DMS79 (cell line): ENCODE measurements at places on chromosomes 11 and 22.

DNA sequence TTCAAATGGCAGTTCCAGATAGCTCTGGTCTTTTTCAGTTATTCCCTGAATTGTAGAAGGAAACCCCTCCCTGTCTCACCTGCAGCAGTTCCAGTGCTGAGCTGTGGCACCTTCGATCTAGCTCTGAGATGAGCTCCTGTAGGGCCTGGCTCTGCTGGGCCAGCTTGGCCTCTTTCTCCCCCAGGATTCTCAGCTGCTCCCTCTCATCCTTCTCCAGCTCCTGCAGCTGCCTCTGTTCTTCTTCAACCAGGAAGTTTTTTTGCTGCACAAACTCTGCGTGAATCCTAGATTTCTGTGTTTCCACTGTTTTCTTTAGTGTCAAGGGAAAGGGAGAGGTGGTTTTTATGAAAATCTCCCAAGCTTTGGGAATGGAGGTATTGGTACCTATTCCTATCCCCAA, 5.3 kb downstream of the TRIM21 start:
- DNase-seq: no peak

- no peak for DNase-seq
These were observed 331.4 kb downstream of the DLG2 start for GRCh38 chr11:85295694-85296271.

- no peak for DNase-seq
These were observed 94.7 kb downstream of the GGTLC2 start for GRCh38 chr22:22738959-22739585.

DNA sequence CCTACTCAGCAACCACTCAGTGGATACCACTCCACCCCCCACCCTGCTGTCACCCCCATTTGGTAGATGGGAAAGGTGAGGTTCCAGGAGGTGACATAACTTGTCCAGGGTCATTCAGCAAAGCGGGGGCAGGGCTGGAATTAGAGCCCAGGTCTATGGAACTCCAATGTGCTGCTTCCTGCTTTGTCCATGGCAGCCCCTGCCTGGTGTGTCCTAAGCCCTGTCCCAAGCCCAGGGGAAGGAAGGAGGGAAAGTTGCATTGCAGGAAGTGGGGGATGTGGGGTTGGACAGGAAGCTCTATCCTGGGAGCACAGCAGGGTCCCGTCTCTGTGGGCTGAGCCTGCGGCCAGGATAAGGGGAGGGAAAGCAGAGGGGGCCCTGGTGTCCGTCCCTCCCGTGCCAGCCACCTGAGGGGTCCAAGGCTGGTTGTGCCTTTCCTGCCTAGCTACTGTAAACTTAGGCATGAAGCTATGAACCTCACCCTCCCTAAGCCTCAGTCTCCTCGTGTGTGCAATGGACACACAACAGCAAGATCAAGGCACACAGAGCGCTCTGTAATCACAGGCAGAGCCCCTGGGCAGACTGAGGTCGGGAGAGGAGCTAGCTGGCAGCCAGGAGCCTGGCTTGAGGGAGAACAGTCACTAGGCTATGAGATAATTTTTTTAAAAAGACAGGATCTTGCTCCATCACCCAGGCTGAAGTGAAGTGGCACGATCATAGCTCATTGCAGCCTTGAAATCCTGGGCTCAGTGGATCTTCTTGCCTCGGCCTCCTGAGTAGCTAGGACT, 12.9 kb downstream of the GAL3ST1 start:
- no peak for DNase-seq

GRCh38 chr11:112129656-112130055, 34.2 kb downstream of the IL18 start:
- DNase-seq: no peak

DNA sequence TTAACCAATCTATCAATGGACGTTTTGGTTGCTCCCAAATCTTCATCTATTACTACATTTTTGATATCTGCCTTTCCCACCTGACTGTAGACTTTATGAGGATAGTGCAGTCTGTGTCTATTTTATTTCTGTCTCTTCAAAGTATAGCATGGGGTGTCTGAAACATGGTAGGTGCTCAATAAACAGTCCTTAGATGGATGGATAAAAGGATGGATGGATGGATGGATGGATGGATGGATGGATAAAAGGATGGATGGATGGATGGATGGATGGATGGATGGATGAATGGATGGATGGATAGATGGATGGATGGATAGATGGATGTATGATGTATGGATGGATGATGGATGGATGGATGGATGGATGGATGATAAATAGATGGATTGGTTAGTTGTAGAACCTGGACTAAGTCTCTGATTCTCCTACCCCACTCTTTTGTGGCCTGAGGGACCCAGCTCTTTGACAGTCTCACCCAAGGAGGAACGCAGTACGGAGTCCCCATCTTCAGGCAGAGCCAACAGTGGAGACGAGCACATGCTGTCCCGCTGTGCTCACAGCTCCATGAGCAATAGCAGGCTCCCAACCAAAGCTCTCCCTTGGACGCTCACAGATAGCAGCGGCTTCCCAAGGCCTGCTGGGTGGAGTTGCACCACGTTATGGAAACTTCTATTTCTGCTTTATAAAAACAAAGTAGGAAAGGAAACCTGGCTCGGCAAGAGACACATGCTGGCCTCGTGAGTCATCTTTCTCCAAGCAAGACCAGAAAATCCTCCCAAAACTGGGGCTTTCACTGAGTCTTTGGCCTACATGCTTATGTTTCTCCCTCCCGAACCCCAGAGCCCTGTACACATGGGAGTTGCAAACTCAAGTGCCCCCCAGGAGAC, 448.0 kb downstream of the MIAT start:
- DNase-seq: no peak

- no peak for DNase-seq
These were observed 32.8 kb upstream of the NUP50 start for GRCh38 chr22:45130891-45131290.

GRCh38 chr11:114085965-114086793, 26.7 kb downstream of the ZBTB16 start:
- DNase-seq: no peak
